Kidney tubule cell (primary cell): ENCODE measurements at places on chromosomes 4 and X.

DNA sequence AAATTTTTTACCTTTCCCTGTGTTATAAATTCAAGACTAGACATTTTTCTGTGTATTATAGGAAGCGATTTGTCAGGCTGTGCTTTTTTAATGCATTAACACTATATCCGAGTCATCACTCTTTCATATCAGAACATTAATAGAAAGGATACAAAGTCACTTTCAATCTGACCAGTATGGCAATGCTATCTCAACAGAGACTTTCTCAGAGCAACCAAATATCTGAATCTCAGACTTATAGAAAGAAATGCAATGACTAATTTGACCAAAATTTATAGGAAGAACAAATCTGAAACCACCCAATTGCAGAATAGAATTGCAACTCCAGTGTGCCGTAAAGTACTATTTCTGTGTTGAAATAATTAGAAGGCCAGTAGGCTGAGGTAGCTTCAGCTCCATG is 473 bp upstream of the TKTL2 start:
- no peak for DNase-seq

DNA sequence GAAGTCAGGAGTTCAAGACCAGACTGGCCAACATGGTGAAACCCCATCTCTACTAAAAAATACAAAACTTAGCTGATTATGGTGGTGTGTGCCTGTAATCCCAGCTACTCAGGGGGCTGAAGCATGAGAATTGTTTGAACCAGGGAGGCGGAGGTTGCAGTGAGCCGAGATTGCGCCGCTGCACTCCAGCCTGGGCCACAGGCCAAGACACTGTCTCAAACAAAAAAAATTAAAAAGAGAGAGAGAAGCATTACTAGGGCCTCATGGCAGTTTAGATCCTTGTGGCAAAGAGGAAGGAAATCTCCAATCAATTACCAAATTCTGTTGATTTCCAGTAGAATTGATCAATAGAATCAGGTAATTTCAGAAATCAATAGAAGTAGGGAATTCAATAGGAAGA is 16.8 kb upstream of the SLC34A2 start:
- no peak for DNase-seq

GRCh38 chr4:139300431-139301112 is 733 bp upstream of the NAA15 start:
- peak; percentile 68 for DNase-seq

DNA sequence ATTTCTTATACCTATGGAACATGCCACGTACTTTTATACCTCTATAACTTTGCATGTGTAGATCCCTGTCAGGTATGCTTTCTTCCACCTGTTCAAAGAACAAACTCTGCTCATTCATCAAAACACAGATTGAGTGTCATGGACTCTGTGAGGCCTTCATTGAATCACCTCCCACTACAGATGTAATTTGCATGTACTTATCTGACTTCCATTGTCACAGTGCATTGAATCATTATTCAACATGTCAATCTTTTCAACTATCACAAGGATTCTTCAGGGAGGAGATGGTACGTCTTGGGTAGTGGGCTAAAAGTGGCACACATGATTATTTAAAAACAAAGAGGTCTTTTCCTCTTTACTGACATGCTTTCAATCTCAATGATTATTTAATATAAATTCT is 24.1 kb downstream of the SPOCK3 start:
- no peak for DNase-seq

- DNase-seq = peak; percentile 75
Observed at GRCh38 chr4:48333587-48333986, 7.7 kb upstream of the SLAIN2 start.

- peak; percentile 14 for DNase-seq
Observed at GRCh38 chr4:37765741-37766140, 60.7 kb upstream of the PGM2 start.

GRCh38 chr4:5709207-5709575 is 832 bp upstream of the EVC2 start:
- peak; percentile 40 for DNase-seq

GRCh38 chrX:8971116-8971515 is 62.8 kb downstream of the FAM9B start:
- DNase-seq = peak; percentile 66

GRCh38 chr4:173272996-173273395 is 61.2 kb downstream of the HMGB2 start:
- peak; percentile 8 for DNase-seq

DNA sequence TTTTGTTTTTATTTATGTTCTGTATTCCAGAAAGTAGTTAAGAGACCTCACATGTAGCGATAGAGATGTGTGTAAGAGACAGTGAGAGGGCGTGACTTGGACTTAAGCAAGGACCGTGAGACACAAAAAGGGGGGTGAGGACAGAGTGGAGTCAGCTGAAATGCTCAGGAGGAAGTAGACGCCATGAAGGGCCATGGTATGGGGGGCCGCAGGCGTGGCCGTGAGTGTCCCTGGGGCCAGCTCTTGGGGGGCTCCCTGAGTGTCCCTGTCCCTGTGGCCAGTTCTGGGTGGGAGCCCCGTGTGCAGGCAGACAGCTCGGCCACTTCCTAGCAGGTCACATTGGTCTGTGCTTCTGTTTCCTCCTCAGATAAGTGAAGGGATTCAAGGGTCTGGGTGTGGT is 23.0 kb upstream of the MSANTD1 start:
- DNase-seq = no peak

GRCh38 chr4:100075486-100076270 is 114.6 kb downstream of the DDIT4L start:
- DNase-seq = no peak

DNA sequence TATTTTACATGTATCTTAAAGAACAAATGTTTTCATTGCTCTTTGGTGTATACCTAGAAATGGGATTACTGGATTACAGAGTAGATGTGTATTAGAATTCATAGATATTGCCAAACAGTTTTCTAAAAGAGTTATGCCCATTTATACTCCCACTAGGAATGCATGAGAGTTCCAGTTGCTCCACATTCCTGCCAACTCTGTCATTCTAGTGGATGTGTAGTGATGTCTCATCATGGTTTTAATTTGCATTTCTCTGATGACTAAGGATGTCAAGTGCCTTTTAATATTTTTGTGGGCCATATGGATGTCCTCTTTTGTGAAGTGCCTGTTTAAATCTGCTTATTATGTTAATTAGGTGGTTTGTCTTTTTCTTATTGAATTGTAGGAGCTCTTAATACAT is 65.6 kb upstream of the BMP2K start:
- DNase-seq = peak; percentile 81

- no peak for DNase-seq
Observed at GRCh38 chr4:153497988-153498967, 32.1 kb downstream of the TMEM131L start.

DNA sequence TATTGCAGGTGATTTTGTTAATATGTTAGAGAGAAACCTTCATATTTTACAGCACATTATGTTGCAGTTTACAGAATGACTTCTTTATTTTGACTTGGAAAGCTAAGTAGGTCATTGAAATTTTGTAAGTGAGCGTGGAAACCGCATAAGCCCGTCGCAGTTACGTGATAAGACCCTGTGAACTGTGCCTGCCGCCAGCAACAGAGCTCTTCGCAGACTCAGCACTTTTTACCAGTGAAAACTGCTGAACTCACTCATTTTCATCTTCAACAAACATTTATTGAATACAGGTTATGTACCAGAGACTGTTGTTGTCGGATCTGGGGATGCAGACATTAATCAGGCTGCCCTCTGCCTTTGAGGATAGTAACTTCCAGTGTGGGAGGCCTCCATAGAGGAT is 355.7 kb downstream of the HS3ST1 start:
- no peak for DNase-seq

GRCh38 chrX:52990848-52991247 is 32.5 kb upstream of the FAM156A start:
- no peak for DNase-seq

- no peak for DNase-seq
Observed at GRCh38 chrX:53018627-53019026, 30.0 kb upstream of the GPR173 start.

- DNase-seq = peak; percentile 49
Observed at GRCh38 chr4:139645458-139645857, 20.2 kb upstream of the MGST2 start.

DNA sequence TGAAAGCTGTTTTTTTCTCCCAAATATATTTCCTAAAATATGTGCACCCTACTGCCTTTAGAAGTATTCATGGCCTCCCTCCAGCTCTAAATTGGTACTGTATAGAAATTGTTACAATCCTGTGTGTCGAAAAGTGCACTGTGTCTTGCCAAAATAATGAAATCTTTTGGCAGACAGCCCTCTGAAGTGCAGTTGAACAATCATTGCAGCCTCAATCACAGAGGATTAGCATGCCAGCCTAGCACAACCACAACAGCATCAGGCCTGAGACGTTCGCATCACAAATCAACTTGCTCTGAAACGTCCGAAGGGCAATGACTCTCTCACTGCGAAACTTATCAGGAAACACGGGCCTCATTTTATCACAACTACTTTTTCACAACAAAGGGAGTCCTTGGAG is 99.0 kb downstream of the ANOS1 start:
- DNase-seq = no peak

- no peak for DNase-seq
Observed at GRCh38 chrX:68365341-68365740, 68.0 kb downstream of the OPHN1 start.

DNA sequence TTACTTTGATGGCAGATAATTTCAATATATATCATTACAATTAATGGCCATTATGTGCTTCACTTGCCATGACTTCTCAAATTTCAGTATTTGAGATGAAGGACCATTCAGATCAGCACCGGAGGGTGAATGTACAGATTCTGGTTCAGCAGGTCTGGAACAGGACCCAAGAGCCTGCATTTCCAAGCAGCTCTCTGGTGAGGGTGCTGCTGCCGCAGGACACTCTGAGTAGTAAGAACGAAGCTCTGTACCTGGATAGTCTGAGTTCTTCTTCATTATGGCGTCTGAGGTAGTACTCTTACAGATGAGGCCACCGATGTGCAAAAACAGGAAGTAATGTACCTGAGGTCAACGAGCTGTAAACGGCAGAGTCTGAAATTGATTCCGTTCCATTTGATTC is 228.2 kb downstream of the FBXW7 start:
- no peak for DNase-seq

- peak; percentile 11 for DNase-seq
Observed at GRCh38 chr4:185711726-185712125, 100.3 kb downstream of the SORBS2 start.

GRCh38 chr4:41410049-41410448 is 127.9 kb upstream of the LIMCH1 start:
- peak; percentile 38 for DNase-seq

- peak; percentile 80 for DNase-seq
Observed at GRCh38 chrX:86023811-86024210, 23.5 kb downstream of the CHM start.

- DNase-seq = peak; percentile 96
Observed at GRCh38 chr4:26197018-26197779, 123.6 kb upstream of the RBPJ start.

DNA sequence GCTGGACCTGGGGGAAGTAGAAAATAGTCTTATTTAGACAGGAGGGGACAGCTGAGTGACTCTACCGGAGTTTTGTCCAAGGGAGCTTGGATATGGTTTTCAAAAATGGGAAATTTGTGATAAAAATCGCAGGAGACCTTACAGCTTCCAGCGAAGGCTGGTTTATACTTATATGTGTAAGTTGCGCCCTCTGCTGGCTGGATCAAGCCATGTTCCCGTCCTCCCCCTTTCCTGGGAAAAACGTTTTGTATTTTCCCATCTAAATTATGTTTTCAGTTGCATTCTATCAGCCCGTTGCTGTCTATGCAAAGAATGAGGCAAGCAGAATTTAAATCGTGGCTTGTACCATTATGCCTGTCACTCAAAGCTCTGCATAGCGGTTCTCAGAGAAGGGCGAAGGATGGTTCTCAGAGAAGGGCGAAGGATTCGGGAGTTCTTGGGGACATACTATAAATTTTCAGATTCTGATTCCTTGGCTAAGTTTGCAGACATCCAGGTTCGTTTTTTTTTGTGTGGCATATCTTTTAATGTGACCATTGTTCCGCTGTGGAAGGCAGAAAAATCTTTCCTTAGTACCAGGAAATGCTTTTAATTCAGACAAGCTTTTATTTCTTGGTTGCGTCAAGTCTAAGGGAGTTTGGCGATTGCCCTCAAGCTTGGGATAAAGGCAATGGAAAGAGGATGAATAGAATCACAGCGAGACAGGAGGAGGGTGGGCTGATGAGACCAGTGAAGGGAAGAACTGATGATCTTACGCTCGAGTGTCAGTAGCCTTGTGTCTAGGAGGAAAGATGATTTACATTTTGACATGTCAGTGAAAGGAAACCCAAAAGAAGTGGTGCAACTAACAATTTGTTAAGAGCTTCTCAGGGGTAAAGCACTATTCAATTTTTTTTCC is 128.5 kb upstream of the ARX start:
- DNase-seq = peak; percentile 55

DNA sequence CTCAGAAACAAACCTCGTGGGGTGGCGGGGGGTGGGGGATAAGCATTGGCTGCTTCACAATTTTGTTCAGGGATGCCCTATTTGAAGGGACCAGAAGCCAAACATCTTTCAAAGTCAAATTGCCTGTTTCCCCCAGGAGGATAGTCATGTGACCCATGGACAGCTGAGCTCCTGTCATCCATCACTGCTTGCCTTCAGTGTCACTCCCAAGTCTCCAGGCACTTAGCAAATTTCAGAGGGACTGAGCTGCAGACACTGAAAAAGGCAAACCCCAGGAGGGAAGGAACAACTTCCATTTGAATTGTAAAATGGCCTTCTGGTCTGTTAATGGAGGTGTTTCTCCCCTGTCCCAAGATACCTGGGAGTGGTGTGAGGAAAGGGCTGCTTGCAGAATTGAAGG is 73.4 kb downstream of the FRMPD3 start:
- no peak for DNase-seq

GRCh38 chrX:124328765-124329164 is 3.7 kb upstream of the TEX13D start:
- DNase-seq = peak; percentile 76

- peak; percentile 62 for DNase-seq
Observed at GRCh38 chr4:129344058-129344457, 248.1 kb downstream of the C4orf33 start.

DNA sequence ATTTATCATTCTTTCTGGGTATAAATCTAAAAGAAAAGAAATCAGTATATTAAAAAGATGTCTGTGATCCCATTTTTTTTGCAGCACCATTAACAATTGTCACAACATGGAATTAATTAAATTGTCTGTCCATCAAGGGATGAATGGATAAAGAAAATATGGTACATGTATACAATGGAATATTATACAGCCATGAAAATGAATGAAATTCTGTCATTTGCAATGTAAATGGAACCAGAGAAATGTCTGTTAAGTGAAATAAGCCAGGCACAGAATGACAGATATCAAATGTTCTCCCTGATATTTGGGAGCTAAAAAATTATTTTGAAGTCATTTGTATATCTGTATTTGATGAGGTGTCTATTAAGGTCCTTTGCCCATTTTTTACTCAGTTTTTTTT is 77.1 kb upstream of the NDST4 start:
- no peak for DNase-seq
